NCI-H2029 (cell line): ENCODE measurements at places on chromosomes 4 and X.

- DNase-seq = no peak
Measured at GRCh38 chr4:142718981-142719380, 127.1 kb downstream of the INPP4B start.

- no peak for DNase-seq
Measured at GRCh38 chrX:66676990-66677389, 38.1 kb upstream of the EDA2R start.

DNA sequence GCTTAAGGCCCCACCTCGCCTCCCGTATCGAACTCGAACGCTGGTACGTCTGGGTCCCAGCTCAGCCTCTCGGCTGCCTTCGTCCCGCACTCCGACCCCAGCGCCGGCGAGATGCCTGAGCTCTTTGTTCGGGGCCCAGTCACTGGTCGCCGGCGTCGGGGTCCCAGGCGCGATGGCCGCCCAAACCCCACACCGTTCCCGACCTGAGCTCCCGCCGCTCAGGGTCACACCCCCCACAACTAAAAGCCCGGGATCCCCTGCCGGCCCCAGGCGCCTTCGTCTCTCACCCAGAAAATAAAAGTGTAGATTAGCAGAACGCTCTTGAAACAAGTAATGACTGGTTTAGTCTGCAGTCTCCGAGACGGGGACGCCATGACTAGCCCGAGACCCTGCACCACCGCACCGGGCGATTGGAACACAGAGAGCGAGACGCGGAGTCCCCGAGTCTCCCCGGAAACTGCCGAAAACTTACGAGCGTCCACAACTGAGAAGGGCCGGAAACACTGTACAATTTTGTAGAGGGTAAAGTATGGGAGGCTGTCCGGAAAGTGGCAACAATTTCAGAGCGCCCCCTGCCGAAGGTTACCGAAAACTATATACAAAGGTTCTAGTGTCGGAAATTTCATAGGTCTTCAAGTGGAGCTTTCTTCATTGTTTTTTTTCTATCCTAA is at the start of gene TSPAN6:
Gene TSPAN6 (minus strand): TSS at position 486 of the 671 bp plus-strand sequence. CDS start 112 bp downstream, at position 374.
- peak; percentile 70 for DNase-seq

DNA sequence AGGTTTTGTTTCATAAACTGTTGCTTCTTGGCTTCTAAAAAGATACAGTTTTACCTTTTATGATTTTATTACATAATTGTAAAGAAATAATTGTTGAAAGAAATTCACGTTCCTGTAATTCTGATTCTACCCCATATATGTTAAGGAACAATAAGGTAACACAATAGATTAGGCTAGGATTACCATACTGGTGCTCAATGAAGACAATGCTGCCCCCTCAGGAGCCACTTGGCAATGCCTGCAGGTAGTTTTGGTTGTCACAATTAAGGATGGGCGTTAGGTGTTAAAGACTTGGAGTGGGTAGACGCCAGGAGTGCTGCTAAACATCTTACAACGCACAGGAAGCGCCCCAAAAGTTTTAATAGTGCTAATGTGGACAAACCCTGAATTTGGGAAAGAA is 133.2 kb downstream of the NLGN4X start:
- no peak for DNase-seq

DNA sequence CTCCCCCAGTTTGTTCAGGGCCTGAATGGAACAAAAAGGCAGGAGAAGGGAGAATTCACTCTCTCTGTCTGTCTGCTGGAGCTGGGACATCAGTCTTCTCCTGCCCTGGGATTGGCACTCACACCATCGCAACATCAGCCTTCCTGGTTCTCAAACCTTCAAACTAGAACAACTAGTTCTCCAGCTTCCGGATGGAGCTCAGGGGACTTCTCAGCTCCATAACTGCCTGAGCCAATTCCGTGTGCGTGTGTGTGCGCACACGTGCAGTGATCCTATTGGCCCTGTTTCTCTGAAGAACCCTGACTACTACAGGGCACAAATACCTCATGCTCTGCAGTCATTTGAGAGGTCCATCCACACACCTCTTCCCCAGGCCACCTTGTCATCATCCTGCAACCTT is 18.7 kb upstream of the MAN2B2 start:
- no peak for DNase-seq

GRCh38 chr4:52659722-52660261 is 691 bp upstream of the USP46 start:
- no peak for DNase-seq

GRCh38 chr4:109592367-109592766 is 32.3 kb downstream of the MCUB start:
- DNase-seq = no peak

GRCh38 chr4:174449944-174450785 is 72.1 kb downstream of the HPGD start:
- no peak for DNase-seq

GRCh38 chr4:81152839-81153713 is 61.9 kb downstream of the PRKG2 start:
- DNase-seq = no peak

GRCh38 chr4:138677748-138678147 is 337.8 kb upstream of the NOCT start:
- no peak for DNase-seq

DNA sequence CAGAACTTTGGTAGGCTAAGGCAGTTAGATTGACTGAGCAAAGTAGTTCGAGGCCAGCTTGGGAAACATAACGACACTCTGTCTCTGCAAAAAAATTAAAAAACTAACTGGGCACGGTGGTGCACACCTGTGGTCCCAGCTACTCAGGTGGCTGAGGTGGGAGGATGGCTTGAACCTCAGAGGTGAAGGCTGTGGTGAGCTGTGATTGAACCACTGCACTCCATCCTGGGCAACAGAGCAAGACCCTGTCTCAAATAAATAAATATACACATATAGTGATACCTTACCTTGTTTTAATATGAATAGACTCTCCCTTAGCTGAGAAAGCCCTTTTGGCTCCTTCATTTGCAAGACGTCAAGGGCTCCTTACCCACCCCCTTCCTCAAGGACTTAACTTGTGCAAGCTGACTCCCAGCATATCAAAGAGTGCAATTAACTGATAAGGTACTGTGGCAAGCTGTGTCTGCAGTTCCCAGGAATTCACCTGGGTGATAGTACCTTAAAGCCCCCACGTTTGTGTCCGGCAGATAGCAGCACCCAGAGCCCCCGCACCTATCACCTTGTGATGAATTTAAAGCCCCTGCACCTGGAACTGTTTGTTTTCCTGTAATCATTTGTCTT is 655.6 kb upstream of the GALNTL6 start:
- DNase-seq = no peak

DNA sequence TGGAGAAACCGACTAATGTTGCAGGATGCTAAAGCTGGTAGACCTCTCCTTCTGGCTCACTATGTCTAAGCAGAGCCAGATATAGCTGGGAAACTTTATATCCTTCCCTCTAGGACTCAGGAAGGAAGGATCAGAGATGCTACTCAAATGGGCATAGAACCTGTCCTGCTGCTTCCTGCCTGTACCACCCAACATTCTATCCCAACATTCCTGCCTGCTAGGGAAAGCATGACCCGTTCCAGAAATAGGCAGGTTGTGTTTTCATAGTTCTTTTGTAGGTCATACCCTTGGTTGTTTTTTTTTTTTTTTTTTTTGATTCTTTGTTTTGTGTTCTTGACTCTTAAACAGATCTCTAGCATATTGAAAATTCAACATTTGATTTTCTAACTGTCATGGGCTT is 5.3 kb downstream of the NPNT start:
- no peak for DNase-seq

DNA sequence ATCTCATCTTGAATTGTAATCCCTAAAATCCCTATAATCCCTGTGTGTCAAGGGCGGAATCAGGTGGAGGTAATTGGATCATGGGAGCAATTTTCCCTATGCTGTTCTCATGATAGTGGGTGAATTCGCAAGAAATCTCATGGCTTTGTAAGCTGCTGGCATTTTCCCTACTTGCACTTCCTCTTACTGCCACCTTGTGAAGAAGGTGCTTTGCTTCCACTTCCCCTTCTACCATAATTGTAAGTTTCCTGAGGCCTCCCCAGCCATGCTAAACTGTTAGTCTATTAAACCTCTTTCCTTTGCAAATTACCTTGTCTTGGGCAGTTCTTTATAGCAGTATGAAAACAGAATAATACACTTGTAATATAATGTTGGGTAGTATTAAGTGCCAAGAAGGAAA is 1087.4 kb upstream of the SLIT2 start:
- DNase-seq = no peak

GRCh38 chr4:173343832-173344397 is 9.8 kb upstream of the HMGB2 start:
- no peak for DNase-seq

DNA sequence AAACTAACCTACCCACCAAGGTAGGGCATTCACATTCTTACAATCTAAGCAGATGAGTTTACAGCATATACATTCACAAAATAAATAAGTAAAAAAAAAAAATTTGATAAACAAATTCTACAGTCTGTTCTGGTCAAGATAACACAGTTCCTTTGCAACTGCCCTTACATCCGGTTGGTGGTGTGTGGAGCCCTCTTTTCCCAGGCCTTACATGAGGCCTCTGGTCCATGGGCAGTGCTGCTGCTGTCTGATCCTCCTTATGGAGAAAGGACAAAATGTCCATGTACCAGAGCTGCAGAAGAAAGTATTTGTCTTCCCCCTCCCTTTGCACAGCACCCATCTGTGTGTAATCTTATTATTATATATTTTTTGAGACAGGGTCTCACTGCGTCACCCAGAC is 2.2 kb upstream of the SEPTIN11 start:
- no peak for DNase-seq

DNA sequence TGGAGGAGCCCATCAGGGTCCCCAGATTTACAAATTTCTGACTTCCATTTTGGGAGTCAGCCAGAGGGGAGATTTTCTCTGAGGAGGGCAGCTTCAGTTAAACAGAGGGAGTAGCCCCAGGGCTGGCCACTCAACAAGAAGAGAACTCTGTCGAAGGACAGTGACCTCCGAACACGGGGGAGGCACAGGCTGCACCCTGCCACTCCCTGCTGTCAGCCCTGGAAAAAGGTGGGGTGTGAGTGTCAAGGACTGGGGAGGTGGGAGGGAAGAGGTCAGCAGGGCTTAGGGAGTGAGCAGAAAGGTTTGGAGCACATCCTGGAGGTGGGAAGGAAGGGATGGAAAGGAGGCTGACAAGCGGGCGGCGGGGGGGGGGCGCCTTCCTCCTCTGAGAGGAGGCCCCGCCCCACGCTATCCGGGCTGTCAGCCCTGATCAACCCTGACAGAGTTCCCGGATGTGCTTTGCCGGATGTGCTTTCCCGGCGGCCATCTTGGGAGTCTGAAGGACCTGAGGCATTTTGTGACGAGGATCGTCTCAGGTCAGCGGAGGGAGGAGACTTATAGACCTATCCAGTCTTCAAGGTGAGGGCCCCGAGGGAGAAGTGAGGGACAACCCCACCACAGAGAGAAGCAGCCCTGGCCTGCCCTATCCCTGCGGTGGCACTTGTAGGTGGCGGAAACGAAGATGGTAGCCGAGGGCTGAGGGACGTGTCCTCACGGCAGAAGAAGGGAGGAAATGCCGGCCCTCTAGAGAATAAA is at the start of gene MAGEC1:
Gene MAGEC1 (plus strand): TSS at position 495 of the 756 bp plus-strand sequence. CDS start 1,179 bp downstream, outside the sequence.
- no peak for DNase-seq

DNA sequence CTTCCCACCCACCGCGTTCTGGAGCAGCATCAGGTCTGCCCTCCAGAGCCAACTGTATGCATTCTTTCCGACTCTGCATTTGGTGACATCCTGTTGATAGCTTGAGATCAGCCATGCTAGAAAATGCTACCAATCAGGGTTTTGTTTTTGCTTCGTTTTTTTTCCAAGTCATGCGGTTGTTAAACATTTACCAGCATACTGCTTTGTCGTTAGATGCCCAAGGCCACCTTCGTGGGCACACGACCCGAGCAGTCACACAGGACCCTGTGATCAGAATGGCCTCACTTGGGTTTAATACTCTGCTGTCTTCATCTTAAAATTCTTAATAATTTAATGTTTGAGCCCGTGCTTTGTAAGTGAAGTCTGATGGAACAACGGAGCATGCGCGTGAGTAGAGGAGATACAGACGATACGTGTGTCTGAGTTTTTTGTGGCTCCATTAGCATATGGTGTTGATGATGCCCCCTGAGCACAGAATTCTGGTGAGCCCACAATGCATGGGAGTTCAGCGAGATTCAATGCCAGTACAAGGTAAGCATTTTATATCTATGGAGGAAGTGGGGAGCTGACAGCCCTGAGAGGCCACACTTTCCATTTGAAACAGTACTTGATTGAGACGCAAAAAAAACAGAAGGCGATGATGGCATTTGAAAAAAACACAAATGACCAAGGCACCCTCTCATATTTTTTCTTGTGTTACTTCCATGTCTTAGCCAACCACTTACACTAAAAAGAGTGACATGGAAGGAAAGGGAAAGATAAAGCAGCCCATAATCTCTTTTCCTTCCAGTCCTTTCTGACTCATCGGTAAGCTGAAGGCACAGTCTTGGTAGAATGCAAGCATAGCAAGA is 323.6 kb downstream of the BCOR start:
- no peak for DNase-seq

GRCh38 chrX:23816179-23816578 is 33.2 kb downstream of the SAT1 start:
- DNase-seq = no peak

GRCh38 chrX:30981968-30982367 is 89.9 kb downstream of the FTHL17 start:
- DNase-seq = no peak

DNA sequence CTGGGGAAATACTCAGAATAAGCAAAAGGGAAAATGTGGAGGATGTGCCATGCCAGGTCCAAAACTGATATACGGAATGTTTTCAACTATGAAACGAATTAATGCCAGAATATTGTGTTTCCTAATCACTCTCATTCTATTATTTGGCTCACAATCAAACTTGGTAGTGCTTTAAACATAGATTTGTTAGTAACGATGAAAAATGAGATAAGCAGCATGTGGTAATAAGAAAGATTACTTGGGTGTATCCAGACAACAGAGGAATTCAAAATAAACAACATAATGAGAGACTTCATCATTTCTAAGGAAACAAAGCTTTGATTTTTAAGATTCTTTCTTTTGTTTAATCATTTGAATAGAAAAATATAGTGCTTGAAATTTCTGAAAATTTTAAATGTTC is 237.3 kb downstream of the TACR3 start:
- no peak for DNase-seq

DNA sequence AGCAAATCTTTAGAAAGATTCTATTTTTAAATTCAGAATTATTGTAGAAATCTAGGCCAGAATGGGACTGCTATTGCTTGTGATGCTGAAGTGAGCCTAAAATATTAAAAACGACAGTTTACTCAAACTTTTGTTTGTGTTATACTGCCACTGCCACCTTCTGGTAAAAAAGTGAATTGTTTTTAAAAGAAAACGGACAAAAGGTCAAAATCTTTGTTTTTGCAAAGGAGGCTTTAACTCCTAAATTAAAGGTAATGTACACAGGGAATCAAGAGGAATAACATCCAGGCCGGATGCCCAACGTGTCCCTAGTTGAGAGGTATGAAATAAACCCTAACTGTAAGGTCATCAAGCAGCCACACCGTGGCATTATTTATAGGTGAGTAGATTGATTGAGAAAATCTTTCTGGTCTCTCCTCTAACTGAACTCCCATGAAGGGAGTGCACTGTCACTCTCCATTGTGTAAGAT is 338.3 kb upstream of the GALNT7 start:
- DNase-seq = peak; percentile 2

DNA sequence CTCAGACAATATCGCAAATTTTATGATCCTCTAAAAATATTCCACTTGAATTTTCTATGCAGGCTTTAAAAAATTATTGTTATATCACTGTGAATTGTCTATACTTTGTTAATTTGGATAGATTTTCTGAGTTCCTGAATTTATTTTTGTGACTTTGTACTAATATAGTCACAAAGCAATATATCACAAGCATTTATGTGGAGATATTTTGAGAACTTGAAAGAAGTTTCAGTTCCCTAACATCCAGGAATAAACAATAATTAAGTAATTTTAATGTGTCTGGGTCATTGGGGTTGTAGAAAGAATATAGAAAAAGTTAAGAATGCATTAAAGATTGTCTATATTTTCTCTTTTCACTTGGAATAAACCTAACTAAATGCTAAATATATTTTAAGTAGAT is 32.0 kb downstream of the CXCL8 start:
- no peak for DNase-seq
